Stimulated activated CD8-positive, alpha-beta memory T cell treated with anti-CD3 and anti-CD28 coated beads, Interleukin-15, amount 100 ng/mL, for 24 hours (primary cell): ENCODE measurements at places on chromosomes 1 and 21.

DNA sequence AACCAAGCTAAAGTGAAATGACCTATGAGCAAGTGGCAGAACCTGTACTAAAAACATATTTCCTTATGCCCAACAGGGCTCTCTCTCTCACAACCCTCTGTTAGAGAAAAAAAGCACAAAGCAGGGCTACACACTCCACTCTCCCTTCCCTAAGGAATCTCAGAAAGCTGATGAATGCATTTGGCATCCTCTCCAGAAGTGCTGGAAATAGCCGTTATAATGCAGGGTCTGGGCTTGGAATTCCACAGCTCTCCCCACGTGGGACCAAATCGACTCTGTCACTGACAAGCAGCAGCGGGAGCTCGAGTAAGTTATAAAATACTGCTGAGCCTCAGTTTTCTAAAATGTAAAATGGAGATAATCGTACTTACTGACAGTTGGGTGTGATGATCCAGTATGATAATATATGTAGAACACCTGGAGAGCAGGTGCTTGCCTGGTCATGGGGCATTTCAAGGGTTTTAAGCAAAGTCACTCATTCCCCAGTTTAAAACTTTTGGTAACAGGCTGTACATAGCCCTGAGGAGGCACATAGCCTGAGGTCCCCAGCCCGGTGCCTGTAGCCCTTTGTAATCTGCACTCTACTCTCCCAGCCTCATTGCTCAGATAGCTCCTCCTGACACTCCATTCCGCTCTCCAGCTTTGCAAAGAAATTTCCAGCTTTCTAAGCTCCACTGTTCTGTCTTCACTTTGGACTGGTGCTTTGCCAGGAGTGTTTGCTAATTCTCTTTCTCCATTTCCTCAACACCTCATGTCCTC lies 175.6 kb upstream of the DAB1 start:
- no peak for DNase-seq

DNA sequence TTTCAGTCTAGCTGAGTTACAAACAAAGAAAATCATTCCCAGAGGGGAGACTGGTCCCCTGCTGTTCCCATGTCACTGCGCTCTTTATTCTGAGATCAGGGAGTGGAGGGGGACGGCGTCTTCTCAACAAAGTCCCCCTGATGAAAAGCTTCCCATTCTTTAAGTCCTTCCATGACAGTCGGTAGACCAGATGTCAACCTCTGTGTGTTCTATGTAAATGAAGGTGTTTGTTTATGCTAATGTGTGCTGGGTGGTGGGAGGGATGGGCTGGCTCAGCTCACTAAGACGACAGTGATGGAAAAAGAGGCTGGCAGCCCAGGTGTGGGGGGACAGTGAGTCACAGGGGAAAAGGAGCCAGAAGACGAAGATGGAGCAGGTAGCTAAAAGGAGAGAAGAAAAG lies 148.2 kb upstream of the KLHDC7A start:
- no peak for DNase-seq

DNA sequence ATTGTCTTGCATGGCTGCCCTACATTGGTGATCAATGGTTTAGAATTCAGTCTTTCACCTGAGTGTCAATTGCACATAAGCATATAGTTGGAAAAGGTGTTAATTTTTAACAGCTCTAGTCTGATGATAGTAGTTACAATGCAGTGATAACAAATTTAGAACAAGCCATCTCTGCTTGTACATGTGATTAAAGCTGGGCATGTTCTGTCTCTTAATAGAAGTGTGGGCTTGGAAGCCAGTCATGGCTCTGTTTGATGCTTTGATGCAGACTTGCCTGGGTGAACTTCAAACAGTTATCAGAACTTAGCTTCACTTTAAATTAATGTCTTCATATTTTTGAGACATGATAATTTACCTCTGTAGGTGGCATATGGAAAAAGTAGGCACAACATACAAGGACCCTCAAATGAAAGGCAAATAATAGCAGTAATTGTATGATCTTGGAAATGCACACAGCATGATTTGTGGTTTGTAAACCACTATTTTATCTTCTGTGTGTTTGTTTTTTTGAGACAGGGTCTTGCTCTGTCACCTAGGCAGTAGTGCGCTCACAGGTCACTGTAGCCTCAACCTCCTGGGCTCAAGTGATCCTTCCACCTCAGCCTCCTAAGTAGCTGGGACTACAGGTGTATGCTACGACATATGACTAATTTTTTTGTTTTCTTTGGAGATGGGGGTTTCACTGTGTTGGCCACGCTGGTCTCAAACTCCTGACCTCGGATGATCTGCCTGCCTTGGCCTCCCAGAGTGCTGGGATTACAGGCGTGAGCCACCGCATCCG lies 3.8 kb downstream of the DDI2 start:
- DNase-seq: no peak

DNA sequence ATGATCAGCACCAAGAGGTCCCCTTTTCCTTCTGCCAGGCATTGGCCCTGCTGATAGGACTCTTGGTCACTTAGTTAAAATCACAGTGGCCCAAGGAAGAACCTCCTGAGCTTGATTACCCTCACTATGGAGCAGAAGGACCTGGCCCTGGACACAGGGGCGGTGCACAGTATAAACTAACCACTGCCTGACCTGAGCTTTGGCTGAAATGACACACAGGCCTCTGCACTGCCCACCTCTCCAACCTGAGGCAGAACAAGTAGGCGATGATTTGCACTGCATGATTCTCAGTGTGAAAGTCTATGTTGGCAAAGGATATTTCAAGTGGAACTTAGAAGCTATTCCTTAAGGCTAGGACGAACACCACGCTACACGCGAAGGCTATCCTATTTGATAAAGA lies 48.5 kb downstream of the CAPN2 start:
- DNase-seq: no peak

DNA sequence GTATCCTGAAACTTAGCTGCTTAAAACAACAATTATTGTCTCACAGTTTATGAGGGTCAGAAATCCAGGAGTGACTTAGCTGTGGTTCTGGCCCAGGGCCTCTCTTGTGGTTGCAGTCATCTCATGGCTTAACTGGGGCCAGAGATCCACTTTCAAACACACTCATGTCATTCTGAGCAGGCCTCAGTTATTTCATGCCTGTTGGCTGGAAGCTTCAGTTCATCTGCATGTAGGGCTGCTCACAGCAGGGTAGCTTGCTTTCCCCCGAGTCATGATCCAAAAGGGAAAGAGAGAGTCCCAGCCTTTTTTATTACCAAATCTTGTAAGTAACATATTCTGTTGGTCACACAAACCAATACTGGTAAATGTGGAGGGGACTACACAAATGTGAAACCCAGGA lies 96.6 kb upstream of the B3GALT2 start:
- no peak for DNase-seq

DNA sequence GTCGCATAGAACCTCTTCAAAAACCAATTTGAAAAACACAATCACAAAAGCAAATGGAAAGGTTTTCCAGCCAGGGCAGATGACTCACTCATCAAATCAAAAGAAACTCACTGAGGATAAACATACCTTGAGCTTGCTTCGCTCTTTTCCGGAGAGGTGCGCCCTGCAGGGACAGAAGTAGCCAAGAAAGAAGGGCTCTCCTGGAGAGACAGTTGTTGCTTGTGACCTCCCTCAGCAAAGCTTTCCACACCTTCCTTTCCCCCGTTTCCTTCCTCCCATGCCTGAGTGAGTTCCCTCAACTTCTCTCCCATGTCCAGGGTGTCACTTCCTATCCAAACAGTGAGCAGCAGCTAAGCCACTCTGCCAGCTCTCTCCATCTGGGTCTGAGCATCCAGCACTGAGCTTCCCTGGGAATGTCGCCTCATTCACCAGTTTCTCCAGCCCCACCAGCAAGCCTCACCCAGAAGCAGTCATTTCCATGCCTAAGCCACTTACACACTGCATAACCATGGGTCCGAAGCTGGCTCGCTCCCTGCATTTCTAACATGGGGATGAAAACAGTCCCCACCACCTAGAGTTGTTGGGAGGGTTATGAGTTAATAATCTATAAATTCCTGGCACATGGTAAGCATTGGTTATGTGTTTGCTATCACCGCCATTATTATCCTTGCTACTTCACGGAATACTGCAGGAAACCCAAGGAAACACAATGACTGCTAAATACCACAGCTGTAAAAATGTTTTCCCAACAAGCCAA lies 75.0 kb downstream of the PTPN14 start:
- DNase-seq: no peak

GRCh38 chr1:204408074-204408507 lies 3.5 kb downstream of the PPP1R15B start:
- no peak for DNase-seq

DNA sequence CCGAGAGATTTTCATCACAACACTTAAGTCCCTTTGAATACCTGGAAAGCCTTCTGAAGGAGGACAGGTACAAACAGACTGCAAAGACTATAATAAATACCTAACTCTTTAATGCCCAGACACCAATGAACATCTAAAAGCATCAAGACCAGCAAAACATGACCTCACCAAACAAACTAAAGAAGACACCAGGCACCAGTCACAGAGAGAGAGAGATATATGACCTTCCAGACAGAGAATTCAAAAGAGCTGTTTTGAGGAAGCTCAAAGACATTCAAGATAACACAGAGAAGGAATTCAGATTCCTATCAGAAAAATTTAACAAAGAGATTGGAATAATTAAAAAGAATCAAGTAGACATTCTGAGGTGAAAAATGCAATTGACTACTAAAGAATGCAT lies 50.6 kb upstream of the ACADM start:
- no peak for DNase-seq

- no peak for DNase-seq
Observed at GRCh38 chr1:39808784-39809517, 20.3 kb upstream of the BMP8B start.

- peak; percentile 59 for DNase-seq
Observed at GRCh38 chr1:156053768-156054499, at the start of gene UBQLN4. Gene UBQLN4, minus strand, starts transcription at chr1:156053798. Its CDS starts 97 bp downstream, at chr1:156053701.

GRCh38 chr1:78492386-78492950 lies 1.7 kb downstream of the PTGFR start:
- no peak for DNase-seq

- no peak for DNase-seq
Observed at GRCh38 chr1:53606197-53606596, 132.8 kb downstream of the GLIS1 start.

GRCh38 chr1:19365721-19366120 lies 53.6 kb downstream of the SLC66A1 start:
- no peak for DNase-seq

GRCh38 chr1:192010406-192010805 lies 147.9 kb upstream of the RGS18 start:
- DNase-seq: no peak

- DNase-seq: no peak
Observed at GRCh38 chr1:13664451-13664850, 35.5 kb upstream of the PRDM2 start.

DNA sequence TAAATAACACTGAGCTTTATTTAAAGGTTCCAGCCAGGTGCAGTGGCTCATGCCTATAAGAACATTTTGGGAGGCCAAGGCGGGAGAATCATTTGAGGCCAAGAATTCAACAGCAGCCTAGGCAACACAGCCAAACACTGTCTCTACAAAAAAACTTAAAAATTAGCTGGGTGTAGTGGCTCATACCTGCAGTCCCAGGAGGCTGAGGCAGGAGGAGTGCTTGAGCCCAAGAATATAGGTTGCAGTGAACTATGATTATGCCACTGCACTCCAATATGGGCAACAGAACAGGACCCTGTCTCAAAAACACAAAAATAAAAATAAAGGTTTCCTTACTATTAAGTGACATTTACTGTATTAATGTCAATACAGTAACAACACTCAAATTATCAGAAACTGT lies 2.1 kb downstream of the TAF12 start:
- no peak for DNase-seq

DNA sequence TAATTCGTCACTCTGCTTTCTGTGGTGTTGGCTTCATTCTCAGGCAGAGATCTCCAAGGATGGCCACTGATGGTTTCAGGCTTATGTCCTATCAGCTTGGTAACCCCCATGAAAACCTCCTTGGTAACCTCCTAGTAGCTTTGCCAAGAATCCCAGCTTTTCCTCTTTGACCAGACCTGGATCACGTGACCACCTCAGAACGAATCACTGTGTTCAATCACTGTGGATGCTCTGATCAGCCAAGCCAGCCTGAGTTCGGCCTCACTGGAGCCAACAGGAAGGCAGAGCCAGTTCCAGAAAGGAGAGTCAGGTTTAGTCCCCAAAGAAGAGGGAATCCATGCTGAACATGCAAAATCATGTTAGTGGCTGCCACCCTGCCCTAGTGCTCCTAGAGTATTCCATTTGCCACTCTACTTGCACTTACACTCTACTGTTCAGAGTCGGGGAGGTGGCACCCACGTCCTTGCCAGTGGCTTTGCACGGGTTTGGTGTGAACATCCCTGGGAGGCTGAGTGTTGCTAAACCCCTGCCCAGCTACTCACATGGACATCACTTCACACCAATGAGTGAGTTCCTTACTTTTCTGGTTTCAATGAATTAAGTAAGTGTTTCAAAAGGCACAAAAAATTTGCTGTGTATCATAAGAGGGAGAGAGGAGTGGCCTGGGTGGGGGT lies 33.5 kb upstream of the SSBP3 start:
- DNase-seq: no peak

DNA sequence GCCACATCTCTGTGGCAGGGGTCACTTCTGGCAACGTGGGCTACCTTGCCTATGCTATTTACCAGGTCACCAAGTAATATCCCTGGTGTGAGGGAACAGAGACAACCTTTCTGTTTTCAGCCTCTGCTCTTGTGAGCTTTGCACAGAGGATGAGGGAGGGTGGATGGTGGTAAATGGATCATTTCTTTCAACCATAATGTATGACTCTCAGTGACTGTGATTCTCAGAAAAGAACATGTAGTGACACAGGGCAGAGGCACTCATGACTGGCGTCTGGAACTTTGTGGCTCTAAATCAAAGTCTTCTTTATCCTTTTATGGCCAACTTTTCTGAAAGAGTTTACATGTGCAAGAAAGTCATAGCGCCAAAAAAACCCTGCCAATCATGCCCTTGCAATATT lies 153.5 kb upstream of the USP24 start:
- no peak for DNase-seq

- no peak for DNase-seq
Observed at GRCh38 chr1:28172713-28173150, 3.8 kb downstream of the PTAFR start.

DNA sequence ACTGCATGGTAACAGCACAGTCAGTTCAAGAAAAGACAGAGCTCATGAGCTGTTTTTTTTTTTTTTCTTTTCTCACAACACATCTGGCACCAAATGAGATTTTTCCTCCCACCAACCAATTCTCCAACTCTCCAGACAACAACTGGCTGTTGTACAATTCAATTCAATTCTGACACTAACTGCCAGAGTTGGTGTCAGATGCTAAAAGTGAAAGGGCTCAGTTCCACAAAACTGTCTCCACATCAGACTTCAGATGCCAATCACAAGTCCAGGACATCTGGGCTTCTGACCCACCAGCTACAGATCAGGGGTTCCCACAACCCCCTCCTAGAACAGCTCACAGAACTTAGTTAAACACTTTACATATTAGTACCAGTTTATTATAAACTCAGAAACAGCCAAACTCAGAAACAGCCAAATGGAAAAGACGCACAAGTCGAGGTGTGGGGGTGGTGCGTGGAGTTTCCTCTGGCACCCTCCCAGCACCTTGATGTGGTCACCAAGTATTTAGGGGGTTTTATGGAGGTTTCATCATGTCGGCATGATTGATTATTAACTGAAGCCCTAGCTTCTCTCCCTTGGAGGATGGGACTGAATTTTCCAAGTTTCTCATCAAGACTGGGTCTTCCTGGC lies 39.2 kb upstream of the LRRC8D start:
- DNase-seq: peak; percentile 36

GRCh38 chr1:20202166-20202565 lies 15.8 kb upstream of the PLA2G2C start:
- DNase-seq: no peak
